ENCODE measurements at places on chromosomes 1 and 21.
A peak's percentile ranks its signal among the peaks of the same experiment; 100 is the strongest.

DNA sequence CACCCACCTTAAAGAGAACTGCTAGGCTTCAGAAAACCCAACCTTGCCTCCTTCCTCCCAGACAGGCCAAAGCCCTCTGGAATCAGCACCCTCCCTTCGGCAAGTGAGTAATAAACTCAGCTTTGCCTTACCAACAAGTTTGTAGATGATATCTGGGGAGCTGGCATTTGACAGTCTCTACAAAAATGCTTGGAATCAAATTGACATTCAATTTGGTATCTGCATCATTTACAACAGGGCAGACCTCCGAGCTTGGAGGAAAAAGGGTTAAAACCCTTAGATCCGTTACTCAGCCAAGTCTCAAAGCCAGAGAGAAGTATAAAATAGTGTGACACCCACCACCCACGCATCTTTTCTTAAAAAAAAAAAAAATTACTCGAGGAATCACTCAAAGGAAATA is 149.3 kb upstream of the EDN2 start:
- DNase-seq: no peak

GRCh38 chr21:46130831-46131587 is 24.4 kb downstream of the FTCD start:
- DNase-seq: no peak

DNA sequence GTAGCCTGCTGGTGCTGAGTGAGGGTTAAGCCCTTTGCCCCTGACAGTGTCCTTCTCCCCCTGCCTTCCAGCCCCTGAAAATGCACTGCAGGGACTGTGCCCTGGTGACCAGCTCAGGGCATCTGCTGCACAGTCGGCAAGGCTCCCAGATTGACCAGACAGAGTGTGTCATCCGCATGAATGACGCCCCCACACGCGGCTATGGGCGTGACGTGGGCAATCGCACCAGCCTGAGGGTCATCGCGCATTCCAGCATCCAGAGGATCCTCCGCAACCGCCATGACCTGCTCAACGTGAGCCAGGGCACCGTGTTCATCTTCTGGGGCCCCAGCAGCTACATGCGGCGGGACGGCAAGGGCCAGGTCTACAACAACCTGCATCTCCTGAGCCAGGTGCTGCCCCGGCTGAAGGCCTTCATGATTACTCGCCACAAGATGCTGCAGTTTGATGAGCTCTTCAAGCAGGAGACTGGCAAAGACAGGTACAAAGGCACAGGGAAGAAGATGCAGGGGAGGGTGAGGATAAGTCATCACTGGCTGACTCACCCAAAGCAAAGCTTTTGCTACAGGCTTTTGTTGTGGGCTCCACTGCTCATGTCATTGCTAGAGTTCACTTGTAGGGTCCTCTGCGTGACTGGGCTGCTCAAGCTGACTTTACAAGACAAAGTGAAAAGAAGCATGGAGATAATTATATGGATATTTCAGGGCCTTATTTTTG is 174.9 kb downstream of the PIGK start:
- DNase-seq: no peak

- no peak for DNase-seq
Observed at GRCh38 chr1:47323599-47324031, 9.7 kb upstream of the STIL start.

DNA sequence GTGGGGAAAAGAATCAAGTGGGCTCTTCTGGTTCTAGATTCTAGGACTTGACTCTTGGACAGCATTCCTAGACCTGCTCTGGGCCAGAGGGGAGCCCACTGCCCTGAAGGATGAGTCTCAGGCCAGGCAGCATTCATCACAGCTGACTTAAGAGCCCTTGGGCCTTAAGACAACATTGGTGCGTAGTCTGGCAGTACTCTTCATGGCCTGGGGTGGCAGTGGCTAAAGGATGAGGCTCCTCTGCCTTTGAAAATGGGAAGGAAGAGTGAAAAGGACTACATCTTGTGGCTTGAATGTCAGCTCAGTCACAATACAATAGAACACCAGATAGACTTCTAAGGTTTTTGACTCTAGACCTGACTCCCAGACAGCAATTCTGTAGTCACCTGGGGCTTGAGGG is 1415.1 kb upstream of the PRMT6 start:
- DNase-seq: no peak

GRCh38 chr1:33346927-33347649 is 26.2 kb upstream of the A3GALT2 start:
- peak; percentile 85 for DNase-seq

GRCh38 chr1:237140986-237141385 is 99.0 kb downstream of the RYR2 start:
- DNase-seq: no peak

DNA sequence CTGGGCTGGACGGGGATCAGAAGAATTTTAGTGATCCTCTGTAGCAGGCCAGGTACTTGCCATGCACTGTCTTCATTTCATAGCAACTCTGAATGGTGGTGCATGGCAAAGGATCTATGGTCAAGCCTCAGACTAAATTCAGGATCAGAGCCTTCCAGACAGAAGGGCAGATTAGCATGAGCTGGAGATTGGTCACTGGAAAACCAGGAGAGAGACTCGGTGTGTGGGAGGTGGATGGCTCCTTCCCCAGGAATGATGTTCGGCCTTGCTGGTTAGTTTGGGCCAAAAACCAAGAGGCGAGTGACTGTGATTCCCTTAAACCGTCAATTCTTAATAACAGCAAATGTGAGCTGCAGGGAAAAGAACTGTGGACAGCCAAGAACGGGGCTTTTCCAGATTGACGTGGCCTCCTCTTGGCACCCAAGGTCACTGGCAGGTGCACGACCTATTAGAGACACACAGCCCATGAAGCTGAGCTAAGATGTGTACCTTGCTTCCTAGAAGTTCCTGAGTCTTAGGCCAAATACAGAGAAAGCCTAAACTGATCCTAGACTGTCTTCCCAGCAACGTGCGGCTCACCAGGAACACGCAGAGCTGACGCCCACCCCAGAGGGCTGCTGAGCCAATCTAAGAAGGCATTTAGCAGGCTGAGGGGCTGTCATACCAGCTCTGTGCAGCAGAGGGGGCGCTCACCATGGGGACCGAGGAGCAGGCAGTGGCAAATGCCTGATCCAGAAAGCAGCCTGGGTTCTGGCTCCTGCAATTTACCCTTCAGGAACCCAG is 18.5 kb downstream of the ALDH4A1 start:
- DNase-seq: no peak

Data from GM04503 (cell line).